K562 (cell line): ENCODE measurements at places on chromosomes 12 and 14. TPM values are rescaled to one million over a fixed set of nuclear protein-coding genes. Genes with fewer than 3 reads are reported as not detected.

Gene OR4K1
- total RNA-seq: not detected in 2 replicates

Gene OTX2
- not detected in 2 replicates for total RNA-seq

DNA sequence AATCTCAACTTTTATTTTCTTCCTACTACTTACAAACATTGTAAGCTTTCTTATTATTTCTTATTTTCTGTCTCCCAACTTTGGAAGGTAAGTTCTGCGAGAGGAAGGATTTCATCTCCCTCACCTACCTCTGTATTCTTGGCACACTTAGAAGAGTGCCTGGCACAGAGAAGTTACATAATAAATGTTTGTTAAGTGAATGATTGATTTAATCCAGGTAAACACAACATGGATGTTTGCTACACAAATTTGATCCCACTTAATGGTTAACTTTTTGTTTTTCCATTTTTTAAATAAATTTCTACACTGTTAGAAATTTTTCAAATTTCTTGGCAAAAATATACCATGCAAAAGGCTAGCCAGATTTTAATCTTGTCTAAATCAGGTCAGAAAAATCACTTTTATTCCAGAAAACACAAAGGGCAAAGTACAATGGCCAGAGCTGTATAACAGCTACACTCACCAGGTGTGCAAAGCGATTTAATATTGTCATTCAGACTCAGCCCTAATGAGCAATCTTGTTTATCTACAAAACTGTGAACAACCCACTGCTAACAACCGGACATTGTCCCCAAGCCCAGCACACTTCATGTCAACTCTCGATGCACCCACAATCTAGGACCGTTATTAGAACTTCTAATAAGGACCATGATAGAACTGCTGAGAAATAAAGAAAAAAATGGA is 222.1 kb upstream of the EEA1 start:
- H3K27ac ChIP-seq: no peak overlapping the region
- no peaks in the 10 kb centered on the region; the same call in 1 of the 2 replicates for H3K4me1 ChIP-seq
- no peak for DNase-seq
- no peak overlapping the region for H3K4me3 ChIP-seq
- no peaks in the 10 kb centered on the region for H3K27me3 ChIP-seq

DNA sequence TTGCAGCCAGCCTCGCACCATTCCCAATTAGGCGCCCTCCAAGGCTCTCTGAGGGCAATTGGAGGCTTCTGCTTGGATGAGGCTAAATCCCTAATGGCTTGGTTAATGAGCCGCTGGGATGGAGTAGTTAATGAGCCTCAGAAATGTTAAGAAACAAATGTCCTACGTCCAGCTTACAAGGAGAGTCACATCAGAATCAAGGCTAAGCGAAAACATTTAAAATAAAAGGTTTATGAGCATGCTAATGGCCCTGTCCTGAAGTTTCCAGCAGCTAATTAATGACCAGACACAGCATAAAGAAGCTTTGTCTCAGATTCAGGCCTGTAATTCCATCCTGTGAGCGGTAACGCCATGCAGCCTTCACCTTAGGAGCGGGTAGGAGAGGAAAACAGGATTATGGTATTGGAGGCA is 200.7 kb upstream of the BCL2L14 start:
- H3K4me1 ChIP-seq: no peaks in the 10 kb centered on the region
- no peaks in the 10 kb centered on the region for H3K27me3 ChIP-seq
- no peak overlapping the region for H3K4me3 ChIP-seq
- no peak for DNase-seq

DNA sequence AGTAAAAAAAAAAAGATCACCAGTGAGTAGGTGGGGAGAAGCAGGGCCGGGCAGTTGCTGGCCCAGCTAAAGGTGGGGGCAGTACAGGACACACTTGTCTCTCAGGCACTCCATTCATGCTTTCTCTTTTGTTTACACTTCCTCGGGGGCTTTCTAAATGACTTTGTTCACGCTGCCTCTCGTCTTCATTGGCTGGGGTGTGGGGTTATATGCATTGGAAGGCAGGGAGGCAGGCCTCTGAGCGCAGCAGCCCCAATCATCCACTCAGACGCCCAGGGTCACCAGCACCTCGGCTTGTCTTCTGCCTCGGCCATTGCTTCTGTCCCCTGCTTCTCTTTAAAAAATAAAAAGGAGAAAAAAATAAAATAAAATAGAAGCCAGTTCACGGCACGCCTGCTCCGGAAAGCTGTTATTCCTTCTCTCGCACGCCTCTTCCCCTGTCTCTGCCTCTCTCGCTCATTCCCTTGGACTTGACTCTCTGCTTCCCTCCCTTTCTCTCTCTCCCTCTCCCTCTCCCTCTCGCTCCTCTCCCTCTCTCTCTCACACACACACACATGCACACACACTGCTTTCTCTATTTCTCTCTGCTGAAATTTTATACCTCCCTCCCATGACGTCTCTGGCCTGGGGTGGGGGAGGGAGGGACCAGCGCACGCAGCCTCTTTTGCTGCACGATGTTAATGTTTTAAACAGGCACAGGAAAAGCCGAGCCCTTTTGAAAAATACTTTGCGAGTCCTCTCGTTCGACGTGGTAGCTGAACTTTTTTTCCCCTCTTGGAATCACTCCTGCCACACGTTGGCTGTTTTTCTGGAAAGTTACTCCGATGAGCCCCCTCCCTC is at the start of gene TGFB3:
Gene TGFB3, minus strand, starts transcription at position 570 of the 840 bp plus-strand sequence. CDS start 1,102 bp downstream, outside the sequence.
- peak within 1 kb of the TSS; percentile 55; the same call in 2 of the 3 replicates for H3K27ac ChIP-seq
- H3K27me3 ChIP-seq: no peaks in the 10 kb centered on the region
- H3K36me3 ChIP-seq: no peaks in the 10 kb centered on the region
- DNase-seq: peak; percentile 50

DNA sequence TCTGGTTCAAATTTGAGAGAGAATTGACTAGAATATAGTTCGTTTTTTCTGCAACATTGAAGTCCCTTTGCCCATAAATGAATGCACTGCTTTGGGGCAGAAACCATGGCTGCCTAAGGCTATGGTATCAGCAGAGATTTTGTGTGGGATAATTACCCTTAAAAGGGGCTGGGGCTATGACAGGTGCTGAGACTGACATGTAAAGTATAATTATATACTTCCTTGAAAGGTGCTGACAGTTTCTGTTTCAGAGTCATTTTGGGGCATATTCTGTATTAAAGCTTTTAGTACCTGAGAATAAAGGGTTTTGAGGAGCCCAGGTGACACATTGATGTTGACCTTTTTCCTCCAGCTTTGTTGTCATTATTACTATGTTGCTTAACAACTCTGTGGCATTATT is 150.3 kb upstream of the PTPRQ start:
- no peak overlapping the region for H3K4me3 ChIP-seq
- no peak for DNase-seq
- H3K27ac ChIP-seq: no peak overlapping the region
- no peaks in the 10 kb centered on the region for H3K36me3 ChIP-seq
- H3K4me1 ChIP-seq: no peaks in the 10 kb centered on the region

- DNase-seq: no peak
- H3K36me3 ChIP-seq: no peaks in the 10 kb centered on the region
- H3K4me3 ChIP-seq: no peak overlapping the region
- no peak overlapping the region for H3K27ac ChIP-seq
- no peaks in the 10 kb centered on the region for H3K4me1 ChIP-seq
Observed at GRCh38 chr12:65324056-65324455, 45.6 kb downstream of the MSRB3 start.

- peaks cover 15% of the 10 kb centered on the region for H3K4me1 ChIP-seq
- no peak overlapping the region for H3K4me3 ChIP-seq
- H3K27ac ChIP-seq: no peak overlapping the region
- H3K36me3 ChIP-seq: no peaks in the 10 kb centered on the region
- DNase-seq: no peak
- no peaks in the 10 kb centered on the region for H3K27me3 ChIP-seq
Observed at GRCh38 chr14:100429537-100429936, 106.4 kb downstream of the SLC25A47 start.

DNA sequence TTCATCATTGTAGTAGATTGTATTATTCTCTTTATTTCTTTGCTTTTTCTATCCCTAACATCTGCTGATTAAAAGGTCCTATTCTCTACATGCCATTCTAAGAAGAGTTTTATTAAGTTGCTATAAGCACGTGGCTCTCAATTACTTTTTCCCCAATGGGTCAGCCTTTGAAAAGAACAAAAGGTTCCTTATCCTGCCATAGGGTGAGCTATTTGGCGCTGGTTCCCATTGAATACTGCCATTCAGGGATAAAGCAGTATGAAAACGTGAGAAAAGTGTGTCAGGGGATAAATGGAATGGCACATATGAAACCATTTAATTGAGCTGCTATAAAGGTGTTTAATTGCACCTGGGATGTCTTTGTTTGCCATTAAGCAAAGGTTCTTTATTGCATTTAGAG is 80.9 kb downstream of the SYNE2 start:
- H3K36me3 ChIP-seq: no peaks in the 10 kb centered on the region
- no peaks in the 10 kb centered on the region; the same call in 1 of the 2 replicates for H3K27me3 ChIP-seq
- no peak overlapping the region for H3K4me3 ChIP-seq
- no peak for DNase-seq

DNA sequence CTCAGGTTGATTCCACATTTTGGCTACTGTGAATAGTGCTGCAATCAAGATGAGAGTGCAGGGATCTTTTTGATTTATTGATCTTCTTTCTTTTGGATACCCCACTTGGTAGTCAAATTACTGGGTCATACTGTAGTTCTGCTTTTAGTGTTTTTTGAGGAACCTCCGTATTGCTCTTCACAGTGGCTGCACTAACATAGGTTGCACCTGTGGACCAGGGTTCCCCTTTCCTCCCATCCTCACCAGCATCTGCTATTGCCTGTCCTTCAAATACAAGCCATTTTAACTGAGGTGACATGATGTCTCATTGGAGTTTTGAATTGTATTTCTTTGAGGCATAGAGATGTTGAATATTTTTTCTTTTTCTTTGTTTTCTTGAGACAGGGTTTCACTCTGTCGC is 152.5 kb upstream of the TMEM132C start:
- H3K27ac ChIP-seq: no peak overlapping the region
- no peaks in the 10 kb centered on the region for H3K4me1 ChIP-seq
- no peak overlapping the region for H3K4me3 ChIP-seq
- H3K36me3 ChIP-seq: no peaks in the 10 kb centered on the region
- no peak for DNase-seq
- no peaks in the 10 kb centered on the region for H3K27me3 ChIP-seq

- no peak overlapping the region for H3K27ac ChIP-seq
- no peaks in the 10 kb centered on the region for H3K4me1 ChIP-seq
- no peak overlapping the region for H3K4me3 ChIP-seq
- H3K36me3 ChIP-seq: no peaks in the 10 kb centered on the region
- no peak for DNase-seq
- H3K27me3 ChIP-seq: peaks cover 3% of the 10 kb centered on the region; the same call in 2 of the 3 replicates
Observed at GRCh38 chr14:97107080-97107479, 309.9 kb downstream of the VRK1 start.

- H3K27me3 ChIP-seq: no peaks in the 10 kb centered on the region
- H3K36me3 ChIP-seq: no peaks in the 10 kb centered on the region
- H3K4me1 ChIP-seq: no peaks in the 10 kb centered on the region
- no peak for DNase-seq
- no peak overlapping the region for H3K27ac ChIP-seq
Observed at GRCh38 chr14:82861313-82861712, 1327.7 kb upstream of the SEL1L start.

DNA sequence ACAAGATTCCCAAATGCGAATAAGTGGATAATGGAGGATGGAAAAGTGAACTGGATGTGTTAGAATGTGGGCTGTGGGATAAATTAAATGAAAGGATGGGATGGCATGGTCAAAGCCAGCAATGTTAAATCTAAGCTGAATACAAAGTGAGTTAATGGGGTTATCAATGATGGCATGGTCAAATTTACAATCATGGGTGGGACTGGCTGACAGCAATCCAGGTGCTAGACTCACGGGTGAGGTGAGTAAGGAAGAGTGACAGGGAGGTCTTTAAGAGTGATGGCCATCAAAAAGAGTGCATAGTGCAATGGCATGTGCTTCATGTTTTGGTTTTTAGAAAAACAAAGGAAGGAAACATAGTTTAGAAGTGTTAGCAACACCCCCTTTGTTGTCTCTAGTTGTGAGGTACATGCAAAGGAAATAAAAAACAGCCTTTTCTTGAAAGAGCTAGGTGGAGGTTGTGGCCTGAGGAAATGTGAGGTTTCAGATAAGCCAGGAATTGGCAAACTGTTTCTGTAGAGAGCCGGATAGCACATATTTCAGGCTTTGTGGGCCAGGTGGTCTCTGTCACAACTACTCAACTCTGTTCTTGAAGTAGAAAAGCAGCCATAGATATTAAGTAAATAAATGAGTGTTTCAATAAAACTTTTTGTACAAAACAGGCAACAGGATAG is 328.7 kb downstream of the RPL10L start:
- H3K27ac ChIP-seq: no peak overlapping the region
- no peaks in the 10 kb centered on the region for H3K4me1 ChIP-seq
- DNase-seq: no peak

- H3K4me1 ChIP-seq: peaks cover 32% of the 10 kb centered on the region
- DNase-seq: peak; percentile 5
- no peaks in the 10 kb centered on the region for H3K27me3 ChIP-seq
- H3K4me3 ChIP-seq: no peak overlapping the region
Observed at GRCh38 chr12:121657305-121658008, 12.0 kb downstream of the MORN3 start.

DNA sequence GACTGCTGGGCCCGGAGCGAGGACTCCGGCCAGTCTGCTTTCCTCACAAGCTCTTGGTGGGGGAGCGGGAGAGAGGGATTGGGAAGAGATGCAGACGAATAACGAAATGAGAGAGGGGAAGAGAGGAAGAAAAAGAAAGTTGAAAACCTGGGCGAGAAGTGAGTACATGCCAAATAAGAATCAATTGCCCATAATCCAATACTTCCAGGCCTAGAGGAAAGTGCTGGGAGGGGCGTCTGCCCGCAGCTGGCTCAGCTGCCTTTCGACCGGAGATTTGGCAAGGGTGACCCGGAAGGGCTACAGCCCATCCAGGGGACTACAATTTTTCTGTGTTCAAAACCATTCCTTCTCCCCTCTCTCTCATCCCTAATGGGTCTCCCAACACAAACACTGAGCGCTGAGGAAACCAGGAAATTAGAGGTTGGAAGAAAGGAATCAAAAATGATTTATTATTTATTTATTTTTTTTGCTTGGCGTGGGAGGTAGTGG is 4.9 kb downstream of the NKX2-1 start:
- H3K36me3 ChIP-seq: no peaks in the 10 kb centered on the region
- peaks cover 10% of the 10 kb centered on the region for H3K4me1 ChIP-seq
- H3K27me3 ChIP-seq: peaks cover 60% of the 10 kb centered on the region
- no peak overlapping the region for H3K4me3 ChIP-seq

GRCh38 chr14:35403603-35404448 is 723 bp downstream of the NFKBIA start:
- H3K4me3 ChIP-seq: peak overlapping the region; percentile 89
- peak; percentile 91 for DNase-seq
- no peaks in the 10 kb centered on the region for H3K27me3 ChIP-seq
- peaks cover 39% of the 10 kb centered on the region for H3K36me3 ChIP-seq

GRCh38 chr12:1383758-1384157 is 210.6 kb downstream of the FBXL14 start:
- no peak overlapping the region for H3K4me3 ChIP-seq
- H3K4me1 ChIP-seq: no peaks in the 10 kb centered on the region; the same call in 1 of the 2 replicates
- no peaks in the 10 kb centered on the region for H3K36me3 ChIP-seq
- H3K27me3 ChIP-seq: no peaks in the 10 kb centered on the region
- DNase-seq: no peak
- H3K27ac ChIP-seq: no peak overlapping the region

DNA sequence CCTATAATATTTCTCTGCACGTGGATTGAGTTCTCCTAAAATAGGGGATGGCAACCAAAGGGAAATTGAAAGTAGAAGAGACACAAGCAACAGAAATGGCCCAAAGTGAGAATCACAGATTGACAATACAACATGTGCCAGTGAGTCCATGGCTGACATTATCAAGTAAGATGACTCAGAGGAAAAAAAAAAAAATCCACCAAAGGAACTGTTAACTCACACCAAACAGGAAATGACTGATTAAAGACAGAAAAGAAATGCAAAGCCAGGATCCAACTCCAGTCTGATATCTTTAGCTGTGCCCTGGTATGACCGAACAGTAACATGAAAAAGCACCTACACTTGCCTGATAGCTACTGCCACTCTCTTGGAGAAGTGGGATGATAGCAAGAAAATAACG is 485.0 kb downstream of the PRKD1 start:
- no peaks in the 10 kb centered on the region for H3K4me1 ChIP-seq
- H3K4me3 ChIP-seq: no peak overlapping the region
- no peak overlapping the region for H3K27ac ChIP-seq
